SHP77 treated with DMSO at 0.1 percent for 48 hours (cell line): ENCODE measurements at places on chromosomes 12 and 14.

DNA sequence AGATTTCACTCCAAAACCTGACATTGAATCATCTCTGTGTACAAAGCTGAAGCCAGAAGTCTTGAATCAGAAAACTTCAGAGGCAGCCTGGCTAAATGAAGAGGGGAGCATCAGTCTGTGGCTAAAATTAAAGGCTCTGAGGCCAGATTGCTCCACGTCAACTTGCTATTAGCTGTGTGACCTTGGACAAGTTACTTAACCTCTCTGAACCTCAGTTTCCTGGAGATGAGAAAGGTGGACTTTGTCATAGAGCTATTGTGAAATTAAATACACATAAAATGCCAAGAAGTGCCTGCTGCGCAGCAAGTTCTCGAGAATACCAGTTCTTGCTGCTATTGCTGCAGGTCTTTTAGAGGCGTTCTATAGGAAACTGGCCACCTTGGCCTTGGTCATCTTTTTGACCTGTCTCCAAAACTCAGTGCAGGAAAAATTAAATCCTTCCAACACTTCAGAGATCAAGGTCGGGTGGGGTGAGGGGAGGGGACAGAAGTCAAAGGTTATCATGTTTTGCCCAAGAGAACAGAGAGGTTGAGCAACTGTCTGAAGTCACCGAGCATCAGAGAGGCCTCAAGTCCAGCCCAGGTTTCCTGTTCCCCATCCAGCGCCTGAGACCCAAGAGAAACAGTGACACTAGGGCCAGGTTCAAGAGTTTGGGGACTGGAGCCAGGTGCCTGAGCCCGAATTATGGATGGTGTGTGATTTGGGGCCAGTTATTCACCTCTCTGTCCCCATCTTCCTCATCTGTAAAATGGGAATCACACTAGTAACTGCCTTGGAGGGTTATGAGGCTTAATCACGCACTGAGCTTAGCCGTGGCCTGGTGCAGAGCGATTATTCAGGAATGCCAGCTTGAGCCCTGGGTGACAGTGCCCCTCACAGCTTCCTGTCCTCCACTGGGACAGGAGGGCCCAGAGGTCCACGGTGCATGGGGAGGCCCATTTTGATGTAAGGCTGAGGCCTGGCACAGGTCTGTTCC, 1.1 kb downstream of the SERPINA1 start:
- DNase-seq: no peak

DNA sequence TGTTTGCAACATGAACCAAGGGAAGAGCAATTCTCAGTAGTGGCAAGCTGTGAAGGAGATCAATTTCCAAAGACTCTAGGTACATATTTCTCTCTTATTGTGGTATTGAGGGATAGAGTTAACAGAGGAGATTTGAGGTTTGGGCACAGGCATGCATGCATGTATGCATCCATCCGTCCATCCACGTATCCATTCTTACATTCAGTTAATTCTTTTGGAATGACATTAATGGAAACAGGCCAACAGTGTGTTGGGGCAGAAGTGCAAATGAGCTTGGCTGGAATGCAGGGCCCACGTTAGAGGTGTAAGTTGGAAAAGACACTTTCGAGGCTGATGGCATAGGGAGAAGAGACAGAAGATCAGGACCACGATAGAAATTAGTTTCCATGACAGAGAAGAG, 216.9 kb upstream of the PELI2 start:
- no peak for DNase-seq

- peak; percentile 37 for DNase-seq
Observed at GRCh38 chr12:78886719-78887407, 22.3 kb downstream of the SYT1 start.

DNA sequence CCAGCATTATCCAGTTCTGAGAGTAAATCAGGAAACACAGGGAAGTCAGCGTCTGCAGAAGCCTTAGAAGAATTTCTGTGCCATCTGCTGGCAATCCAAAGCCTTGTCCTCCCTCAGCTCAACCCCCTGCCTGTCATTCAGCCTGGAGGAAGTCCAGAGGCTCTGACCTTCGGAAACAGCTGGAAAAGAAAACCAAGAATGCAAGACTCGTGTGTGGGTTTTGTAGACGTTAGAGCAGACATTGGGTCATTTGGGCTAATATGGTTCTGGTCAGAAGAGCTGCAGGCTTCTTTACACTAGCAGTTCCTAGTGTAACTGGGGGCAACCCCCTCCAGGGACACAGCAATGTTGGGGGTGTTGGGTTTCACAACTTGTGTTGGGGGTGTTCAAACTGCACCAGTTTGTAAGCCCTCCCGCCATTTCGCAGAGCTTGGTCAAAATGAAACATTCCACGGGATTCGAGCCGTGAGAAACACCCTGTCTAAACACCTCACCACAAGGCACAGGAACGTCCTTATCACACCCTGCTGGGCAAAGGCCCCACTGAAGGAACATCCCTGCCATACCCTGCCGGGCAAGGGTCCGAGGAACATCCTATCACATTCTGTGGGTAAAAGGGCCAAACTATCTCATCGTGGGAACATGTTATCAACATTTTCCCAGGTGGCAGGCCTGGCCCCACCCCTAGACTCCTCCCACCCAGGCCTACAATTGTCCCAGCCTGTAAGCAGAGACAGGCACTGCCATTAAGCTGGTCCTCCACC, 21.0 kb upstream of the SERPINA4 start:
- DNase-seq: no peak

- no peak for DNase-seq
Observed at GRCh38 chr12:63170321-63170720, 19.3 kb upstream of the AVPR1A start.

DNA sequence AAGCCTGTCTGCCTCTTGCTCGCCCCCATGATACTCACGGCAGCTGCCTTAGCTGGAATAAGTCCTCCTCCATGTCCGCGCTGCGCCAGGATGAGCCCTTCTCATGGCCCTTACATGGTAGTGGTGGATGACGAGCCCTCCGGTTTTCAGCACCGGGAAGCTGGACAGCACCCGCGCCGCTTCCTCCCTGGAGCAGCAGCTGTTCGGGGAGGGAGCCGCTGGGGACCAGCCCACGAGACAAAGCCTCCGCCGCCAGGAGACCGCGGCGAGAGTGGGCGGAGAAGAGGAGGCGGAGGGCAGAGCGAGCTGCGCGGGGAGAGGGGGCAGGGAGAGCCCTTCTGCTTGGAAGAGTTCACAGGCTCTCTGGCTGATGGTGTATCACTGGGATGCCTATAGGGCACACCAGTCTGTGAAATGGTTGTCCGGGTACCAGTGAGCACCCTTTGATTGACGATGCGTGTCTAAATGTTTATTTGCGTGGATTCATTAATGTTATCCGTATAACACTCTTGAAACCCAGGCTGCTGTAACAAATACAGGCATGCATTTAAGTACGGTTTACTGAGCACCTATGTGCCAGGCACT, at the start of gene SVOP:
SVOP (minus strand) TSS at position 273 of the 585 bp plus-strand sequence; CDS start at position 73, 200 bp downstream.
- peak; percentile 72 for DNase-seq

DNA sequence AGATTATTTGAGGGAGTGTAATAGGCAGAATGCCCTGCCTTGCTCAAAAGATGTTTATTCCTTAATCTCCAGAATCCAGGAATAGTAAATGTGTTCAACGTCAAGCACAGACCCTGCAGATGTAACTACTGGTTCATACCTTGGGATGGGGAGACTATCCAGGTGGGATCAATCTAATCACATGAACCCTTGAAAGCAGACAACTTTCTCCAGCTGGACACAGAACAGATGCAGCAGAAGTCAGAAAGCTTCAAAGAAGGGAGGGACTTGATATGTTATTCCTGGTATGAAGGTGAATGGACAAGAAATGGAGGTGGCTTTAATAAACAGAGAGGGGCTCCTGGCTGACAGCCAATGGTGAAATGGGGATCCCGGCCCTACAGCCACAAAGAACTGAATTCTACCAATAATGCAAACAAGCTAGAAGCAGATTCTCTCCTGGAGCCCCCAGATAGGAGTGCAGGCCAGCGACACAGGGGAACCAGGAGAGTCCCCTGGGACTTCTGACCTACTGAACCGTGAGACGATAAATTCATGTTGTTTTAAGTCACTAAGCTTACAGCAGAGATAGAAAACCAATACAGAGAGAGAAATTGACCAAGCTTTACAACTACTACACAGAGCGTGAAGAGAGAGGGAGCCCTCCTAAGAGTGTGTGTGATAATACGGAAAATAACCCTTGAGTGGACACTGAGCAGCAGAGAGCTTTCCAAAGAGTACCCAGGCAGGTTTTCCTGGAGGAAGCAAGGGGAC, 133.5 kb upstream of the TMEM132C start:
- no peak for DNase-seq
